Bronchial epithelial cell (primary cell): ENCODE measurements at places on chromosomes 12 and 14. TPM values are rescaled to one million over a fixed set of nuclear protein-coding genes. Genes with fewer than 3 reads are reported as not detected.

The COX14 gene
- 47.9 and 52.1 TPM in 2 replicates for total RNA-seq

The SLC15A5 gene
- total RNA-seq, result under 0.01 TPM in 1 of 2 replicates, not detected in the other

The OSGEP gene
- 15.0 and 15.4 TPM in 2 replicates for total RNA-seq

The CD27 gene
- not detected in 2 replicates for total RNA-seq

The RNASE3 gene
- not detected in 2 replicates for total RNA-seq

The SYNE3 gene
- 4.6 and 5.3 TPM in 2 replicates for total RNA-seq

The NPFF gene
- not detected in 2 replicates for total RNA-seq

The KLRD1 gene
- total RNA-seq, result 0.26 and 0.53 TPM in 2 replicates

The KLHDC2 gene
- total RNA-seq, result 57.6 and 72.7 TPM in 2 replicates

The CLEC2B gene
- 0.77 and 3.9 TPM in 2 replicates for total RNA-seq

The MAP1LC3B2 gene
- 0.79 and 1.8 TPM in 2 replicates for total RNA-seq

The CCDC184 gene
- total RNA-seq, result not detected in 2 replicates

The DENND5B gene
- total RNA-seq, result 2.6 and 4.7 TPM in 2 replicates

The CLEC1A gene
- not detected in 2 replicates for total RNA-seq

The MYRFL gene
- 0.26 and 0.51 TPM in 2 replicates for total RNA-seq

The NFATC4 gene
- total RNA-seq, result 4.7 and 7.3 TPM in 2 replicates

The DDN gene
- 0.13 and 0.26 TPM in 2 replicates for total RNA-seq

The ACSM4 gene
- total RNA-seq, result not detected in 2 replicates

The INHBE gene
- total RNA-seq, result 0.26 and 1.3 TPM in 2 replicates

The SLC24A4 gene
- total RNA-seq, result not detected in 2 replicates

The BIN2 gene
- under 0.01 TPM in 1 of 2 replicates, not detected in the other for total RNA-seq

The NRXN3 gene
- under 0.01 TPM in 1 of 2 replicates, not detected in the other for total RNA-seq

The NELL2 gene
- not detected in 2 replicates for total RNA-seq

The CRIP2 gene
- total RNA-seq, result 13.2 and 22.3 TPM in 2 replicates

The LPAR5 gene
- 2.1 and 4.1 TPM in 2 replicates for total RNA-seq

The CERS5 gene
- 21.9 and 30.3 TPM in 2 replicates for total RNA-seq

The RIPK3 gene
- 2.4 and 4.7 TPM in 2 replicates for total RNA-seq

The PAX9 gene
- 9.7 and 18.4 TPM in 2 replicates for total RNA-seq

The OLR1 gene
- 0.38 TPM in 1 of 2 replicates, not detected in the other for total RNA-seq

The PNP gene
- total RNA-seq, result 70.2 and 109 TPM in 2 replicates

The TBX5 gene
- total RNA-seq, result not detected in 2 replicates

The HVCN1 gene
- total RNA-seq, result 0.53 and 0.77 TPM in 2 replicates

The ARMH4 gene
- total RNA-seq, result under 0.01 and 0.51 TPM in 2 replicates

The SMOC1 gene
- total RNA-seq, result 10.8 and 16.3 TPM in 2 replicates

The VWF gene
- total RNA-seq, result 0.26 and 0.51 TPM in 2 replicates

The TAS2R8 gene
- total RNA-seq, result not detected in 2 replicates

The ST8SIA1 gene
- under 0.01 and 0.13 TPM in 2 replicates for total RNA-seq

The PTGDR gene
- total RNA-seq, result not detected in 2 replicates

The TOGARAM1 gene
- 7.4 and 9.0 TPM in 2 replicates for total RNA-seq

The HELB gene
- 2.2 and 2.6 TPM in 2 replicates for total RNA-seq

The WSCD2 gene
- not detected in 2 replicates for total RNA-seq

The LHX5 gene
- total RNA-seq, result 0.26 and 0.77 TPM in 2 replicates

The SERPINA5 gene
- not detected in 2 replicates for total RNA-seq

The KRT74 gene
- 0.13 TPM in 1 of 2 replicates, not detected in the other for total RNA-seq

The POC1B gene
- 12.6 and 16.6 TPM in 2 replicates for total RNA-seq

The SOAT2 gene
- total RNA-seq, result not detected in 2 replicates

The CLEC4C gene
- total RNA-seq, result not detected in 2 replicates

The TMX1 gene
- total RNA-seq, result 40.3 and 58.2 TPM in 2 replicates

The LMO3 gene
- total RNA-seq, result 0.26 and 3.3 TPM in 2 replicates

The AKAP6 gene
- 4.2 and 10.6 TPM in 2 replicates for total RNA-seq

The RPGRIP1 gene
- not detected in 2 replicates for total RNA-seq

The TMEM19 gene
- total RNA-seq, result 37.6 and 40.3 TPM in 2 replicates

The BBOF1 gene
- total RNA-seq, result 1.3 and 1.9 TPM in 2 replicates

The NOS1 gene
- total RNA-seq, result 0.26 TPM in 2 replicates

The MDM2 gene
- total RNA-seq, result 116 and 168 TPM in 2 replicates

The DPPA3 gene
- not detected in 2 replicates for total RNA-seq
